ENCODE measurements at places on chromosomes 6 and 20. TPM values are rescaled to one million over a fixed set of nuclear protein-coding genes. Genes with fewer than 3 reads are reported as not detected.

GRCh38 chr20:49699200-49699992 lies 14.3 kb downstream of the B4GALT5 start:
- no peak for DNase-seq

Gene ADGRF5
- polyA plus RNA-seq, result not detected

- no peak for DNase-seq
Observed at GRCh38 chr6:57086843-57087242, 3.1 kb upstream of the ZNF451 start.

- DNase-seq, result no peak
Observed at GRCh38 chr6:40894962-40895799, 143.8 kb downstream of the UNC5CL start.

Gene HELZ2
- polyA plus RNA-seq, result 3.7 TPM

Data from immature natural killer cell (primary cell).